ENCODE measurements at places on chromosomes 6 and 20.

GRCh38 chr6:135527960-135528249 is 30.4 kb upstream of the AHI1 start:
- DNase-seq: no peak

DNA sequence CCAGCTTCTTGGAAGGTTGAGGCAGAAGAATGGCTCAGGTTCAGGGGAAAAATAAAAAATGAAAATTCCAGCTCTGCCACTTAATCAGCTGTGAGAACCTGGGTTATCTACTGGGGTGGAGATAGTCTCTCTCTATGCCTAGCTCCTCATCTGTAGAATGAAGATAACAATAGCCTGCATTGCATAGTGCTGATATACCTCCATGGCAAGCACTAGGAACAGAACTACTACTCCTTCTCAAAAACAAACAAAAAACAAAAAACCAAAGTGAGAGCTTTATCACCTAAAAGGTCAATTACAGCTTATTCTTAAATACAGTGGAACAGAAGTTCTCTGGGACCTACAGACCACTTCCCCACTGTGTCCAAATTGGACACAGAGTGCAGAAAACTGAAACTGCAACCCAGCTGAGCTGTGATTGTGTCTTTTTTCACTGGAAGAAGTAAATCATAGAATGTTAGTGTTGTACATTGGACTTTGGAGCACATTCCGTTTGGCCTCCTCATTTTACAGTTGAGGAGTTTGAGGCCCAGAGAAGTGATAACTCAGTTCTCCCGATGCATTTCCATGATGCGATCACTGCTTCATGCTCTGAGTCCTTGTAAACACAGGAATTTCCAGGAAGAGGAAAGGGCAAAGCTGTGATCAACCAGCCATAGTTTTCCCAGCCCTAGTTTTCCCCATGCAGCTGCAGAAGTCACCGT is 23.3 kb downstream of the MTFR2 start:
- DNase-seq: peak; percentile 91

DNA sequence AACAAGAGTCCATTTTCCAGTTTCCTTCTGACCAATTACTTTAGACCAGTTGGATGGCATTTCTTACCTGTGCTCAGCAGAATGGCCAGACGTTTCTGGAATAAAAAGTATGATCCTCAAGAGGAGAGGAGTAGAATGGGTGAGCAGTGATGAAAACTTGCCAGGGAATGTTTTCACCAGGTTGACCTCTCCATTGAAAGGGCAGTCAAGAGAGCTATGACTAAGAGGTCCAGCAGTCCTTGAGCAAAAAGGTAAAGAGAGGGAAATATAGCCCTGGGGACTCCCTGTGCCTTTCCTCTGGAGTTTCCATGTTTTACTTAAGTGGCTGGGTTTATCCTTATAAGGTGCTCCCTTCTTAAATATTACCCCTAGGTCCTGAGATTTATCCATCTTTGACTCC is 210.9 kb downstream of the TBX18 start:
- no peak for DNase-seq

GRCh38 chr6:15483060-15483459 is 179.8 kb downstream of the DTNBP1 start:
- no peak for DNase-seq

- DNase-seq: peak; percentile 25
Observed at GRCh38 chr6:13044390-13044789, 283.9 kb downstream of the TBC1D7 start.

DNA sequence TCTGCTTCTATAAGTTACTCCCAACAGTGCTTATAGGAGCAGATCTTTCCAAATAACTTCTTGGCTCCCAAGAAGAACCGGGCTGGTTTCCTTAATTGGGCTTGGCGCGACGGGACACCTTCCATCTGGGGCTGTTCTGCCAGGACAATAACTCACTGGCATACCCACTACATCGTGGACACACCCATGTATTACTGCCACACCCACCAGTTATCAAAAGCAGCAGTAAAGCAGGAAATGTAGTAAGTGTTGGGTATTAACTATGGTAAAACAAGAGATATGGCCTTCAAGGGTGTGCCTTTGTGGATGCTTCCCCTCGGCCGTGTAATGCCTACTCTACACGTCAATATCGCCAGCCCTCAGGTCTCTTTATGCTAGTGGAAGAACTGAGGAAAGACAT is 24.7 kb downstream of the CNKSR3 start:
- peak; percentile 94 for DNase-seq

- DNase-seq: no peak
Observed at GRCh38 chr20:36929691-36930090, 21.8 kb downstream of the SAMHD1 start.

DNA sequence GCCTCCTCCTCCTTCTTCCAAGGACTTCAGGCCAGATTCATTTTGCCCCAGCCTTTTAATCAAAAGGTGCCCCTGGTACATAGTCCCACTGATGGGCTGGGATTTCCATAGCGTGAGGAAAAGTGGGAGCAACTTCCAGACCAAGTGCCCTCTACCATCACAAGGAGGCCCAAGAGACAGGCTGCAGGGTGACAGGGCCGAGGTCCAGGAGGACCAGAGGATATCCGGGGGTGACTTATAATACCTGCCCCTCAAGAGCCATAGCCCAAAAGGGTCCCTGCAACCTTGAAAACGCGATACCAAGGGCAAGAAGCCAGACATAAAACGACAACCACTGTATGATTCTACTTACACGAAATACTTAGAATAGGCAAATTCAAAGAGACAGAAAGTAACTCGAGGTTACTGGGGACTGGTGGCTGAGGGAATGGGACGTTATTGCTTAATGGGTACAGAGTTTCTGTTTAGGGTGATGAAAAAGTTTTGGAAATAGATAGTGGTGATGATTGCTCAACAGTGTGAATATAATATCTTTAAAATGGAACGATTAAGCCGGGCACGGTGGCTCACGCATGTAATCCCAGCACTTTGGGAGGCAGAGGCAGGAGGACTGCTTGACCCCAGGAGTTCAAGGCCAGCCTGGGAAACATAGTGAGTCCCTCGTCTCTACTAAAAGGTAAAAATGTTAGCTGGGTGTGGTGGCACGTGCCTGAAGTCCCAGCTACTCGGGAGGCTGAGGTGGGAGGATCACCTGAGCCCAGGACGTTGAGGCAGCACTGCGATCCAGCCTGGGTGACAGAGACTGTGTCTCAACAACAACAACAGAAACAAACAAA is 71.9 kb downstream of the NOL4L start:
- no peak for DNase-seq

- DNase-seq: peak; percentile 3
Observed at GRCh38 chr6:135759831-135760230, 91.7 kb upstream of the PDE7B start.

GRCh38 chr6:31170600-31170881 is at the start of gene POU5F1:
TSS of gene POU5F1 (minus strand) at chr6:31170682. CDS start at chr6:31170620, 62 bp downstream.
- no peak for DNase-seq

- no peak for DNase-seq
Observed at GRCh38 chr6:17919496-17919895, 67.9 kb downstream of the KIF13A start.

GRCh38 chr6:28896505-28897368 is 27.0 kb downstream of the TRIM27 start:
- DNase-seq: peak; percentile 90

- no peak for DNase-seq
Observed at GRCh38 chr6:29764422-29765196, 41.4 kb downstream of the HLA-F start.

DNA sequence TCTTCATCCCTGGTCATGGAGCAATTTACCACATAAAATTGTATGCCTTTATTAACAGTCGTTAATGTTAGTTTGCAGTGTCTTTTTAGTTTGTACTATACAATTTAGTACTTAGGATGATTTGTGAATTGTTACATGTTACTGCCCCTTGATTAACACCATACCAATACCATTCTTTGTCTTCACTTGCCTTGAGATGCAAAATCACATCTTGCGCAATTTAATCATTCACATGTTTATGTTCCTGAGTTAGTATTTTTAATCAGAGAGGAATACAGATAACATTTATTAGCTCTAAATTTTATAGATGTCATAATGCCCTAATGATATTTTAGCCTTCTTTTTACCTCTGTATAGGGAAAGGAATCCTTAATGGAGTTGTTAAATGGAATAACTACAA is 114.1 kb downstream of the SCAF8 start:
- no peak for DNase-seq

DNA sequence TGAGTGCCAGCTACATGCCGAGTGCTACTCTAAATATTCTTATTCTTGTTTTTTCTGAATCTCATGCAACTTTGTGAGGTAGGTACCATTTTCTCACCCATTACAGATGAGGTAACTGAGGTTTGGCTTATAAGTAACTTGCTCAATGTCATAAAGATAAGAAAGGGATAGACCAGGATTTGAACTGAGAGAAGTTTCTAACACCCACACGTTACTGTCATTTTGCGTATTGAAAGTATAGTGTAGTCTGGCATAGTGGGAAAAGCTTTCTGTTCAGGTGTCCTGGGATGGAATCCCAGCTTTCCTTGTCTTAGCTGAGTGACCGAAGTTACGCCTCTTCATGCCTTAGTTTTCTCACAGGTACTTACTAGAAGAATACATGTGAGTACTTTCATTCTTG is 50.5 kb downstream of the HIVEP1 start:
- DNase-seq: no peak

GRCh38 chr6:133730881-133731280 is 158.0 kb upstream of the TCF21 start:
- DNase-seq: no peak

DNA sequence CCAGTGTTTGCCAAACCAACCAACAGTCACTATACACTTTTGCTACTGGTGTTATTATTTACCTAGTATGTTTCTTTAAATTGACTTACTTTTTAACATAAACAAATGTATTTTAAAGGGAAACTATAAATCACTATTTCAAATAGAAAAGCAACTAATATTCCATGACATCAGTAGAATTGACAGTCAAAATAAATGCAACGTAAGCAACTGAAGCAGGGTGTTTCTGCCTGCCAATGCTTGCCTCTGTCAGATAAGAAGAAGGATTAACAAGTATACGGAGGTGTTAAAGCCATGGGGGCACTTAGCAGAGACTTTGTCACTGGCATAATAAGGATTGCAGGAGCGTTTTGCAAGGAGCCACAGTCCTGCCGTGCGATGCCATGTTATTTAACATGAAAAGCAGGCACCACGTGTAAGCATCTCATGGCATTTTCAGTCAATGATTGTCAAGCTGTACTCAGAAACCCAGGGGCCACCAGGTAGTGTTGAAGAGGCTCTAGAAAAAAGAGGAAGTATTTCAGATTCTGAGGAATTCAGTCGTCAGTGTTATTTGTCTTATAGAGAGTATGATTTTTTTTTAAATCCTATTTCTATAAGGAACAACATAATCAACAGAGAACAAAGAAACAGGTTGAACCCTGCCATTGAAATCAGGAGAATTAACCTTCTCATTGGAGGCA is 131.7 kb downstream of the BFSP1 start:
- no peak for DNase-seq

DNA sequence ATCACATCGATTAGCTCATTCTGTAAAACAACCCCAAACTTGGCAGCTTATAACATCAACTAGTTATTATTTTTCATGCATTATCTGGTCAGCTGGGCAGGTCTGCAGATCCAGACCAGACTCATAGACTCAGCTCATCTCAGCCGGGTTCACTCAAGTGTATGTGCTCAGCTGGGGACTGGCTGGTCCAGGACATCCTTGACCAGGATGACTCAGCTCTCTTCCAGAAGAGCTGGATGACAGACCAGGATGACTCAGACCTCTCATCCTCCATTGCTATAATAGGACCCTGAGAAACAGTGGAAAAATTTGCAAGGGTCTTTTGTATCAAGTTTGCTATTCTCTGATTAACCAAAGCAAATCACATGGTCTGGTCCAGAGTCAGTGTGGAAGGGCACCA is 312.5 kb upstream of the PLCB4 start:
- DNase-seq: no peak

DNA sequence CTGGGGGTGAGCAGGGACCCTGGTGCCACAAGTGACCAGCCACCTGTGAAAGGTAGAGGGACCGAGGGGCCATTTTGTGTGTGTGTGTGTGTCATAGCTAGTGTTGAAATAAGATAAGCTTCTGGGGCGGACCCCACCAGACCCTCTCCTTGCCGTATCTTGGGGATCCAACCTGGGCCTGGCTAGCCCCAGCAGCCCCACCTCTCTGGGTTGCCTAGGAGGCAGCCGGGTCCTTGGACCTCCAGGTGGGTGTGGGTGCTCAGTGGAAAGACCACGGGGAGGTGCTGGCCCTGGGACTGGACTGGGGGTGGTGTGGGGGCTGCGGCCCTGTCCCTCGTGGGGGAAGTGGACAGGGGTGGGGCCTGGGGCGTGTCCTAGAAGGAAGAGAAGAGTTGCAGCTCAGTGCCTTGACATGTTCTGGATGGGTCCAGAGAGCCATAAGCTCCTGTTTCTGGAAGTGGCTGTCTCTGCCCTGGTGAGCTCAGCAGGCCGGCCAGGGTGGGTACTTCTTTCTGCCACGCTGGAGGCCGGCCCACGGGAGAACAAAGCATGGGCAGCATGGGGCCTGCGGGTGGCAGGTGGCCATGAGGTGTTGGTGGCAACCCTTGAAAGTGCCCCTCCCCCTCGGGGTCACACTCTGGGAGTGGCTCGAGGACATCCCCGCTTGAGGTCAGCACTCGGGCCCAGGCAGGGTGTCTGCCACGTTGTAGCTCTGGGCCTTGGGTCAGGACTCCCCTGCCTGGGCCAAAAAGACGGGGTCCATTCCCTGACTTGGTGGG is 8.4 kb downstream of the RBBP8NL start:
- peak; percentile 52 for DNase-seq

DNA sequence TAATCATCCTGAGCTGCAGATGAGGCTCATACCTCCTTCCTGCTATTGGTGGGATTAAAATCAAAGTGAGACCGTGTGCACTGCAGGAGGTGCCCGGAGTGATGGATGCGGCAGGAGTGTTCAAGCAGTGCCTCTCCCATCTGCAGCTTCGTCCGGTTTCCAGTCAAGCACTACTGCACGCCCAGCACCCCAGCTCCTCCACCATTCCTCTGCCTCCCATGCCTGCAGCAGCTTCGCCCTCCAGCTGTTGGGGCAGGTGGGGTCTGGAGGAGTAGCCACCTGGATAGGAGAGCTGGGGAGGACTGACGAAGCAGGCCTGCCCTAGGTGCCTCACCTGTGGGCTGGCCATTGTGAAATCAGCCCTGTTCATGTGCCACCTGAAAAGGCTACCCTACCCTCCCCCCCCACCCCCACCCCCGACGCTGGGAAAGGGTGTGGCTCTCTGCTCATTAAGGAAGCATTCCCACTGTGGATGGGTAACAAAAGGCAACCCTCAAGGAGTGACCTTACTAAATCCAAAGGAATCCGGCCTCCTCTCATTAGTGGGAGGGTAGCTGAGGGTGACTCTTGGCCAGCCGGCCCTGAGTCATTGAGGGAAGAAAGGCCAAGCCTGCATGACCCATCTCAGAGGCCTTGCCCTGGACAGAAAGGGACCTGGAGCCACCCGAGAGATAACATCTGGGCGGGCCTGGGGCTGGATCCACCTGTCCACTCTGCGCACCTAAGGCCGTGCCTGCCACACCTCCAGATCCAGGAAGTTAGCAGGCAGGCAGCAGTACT is 115.9 kb upstream of the ARMC2 start:
- DNase-seq: no peak

DNA sequence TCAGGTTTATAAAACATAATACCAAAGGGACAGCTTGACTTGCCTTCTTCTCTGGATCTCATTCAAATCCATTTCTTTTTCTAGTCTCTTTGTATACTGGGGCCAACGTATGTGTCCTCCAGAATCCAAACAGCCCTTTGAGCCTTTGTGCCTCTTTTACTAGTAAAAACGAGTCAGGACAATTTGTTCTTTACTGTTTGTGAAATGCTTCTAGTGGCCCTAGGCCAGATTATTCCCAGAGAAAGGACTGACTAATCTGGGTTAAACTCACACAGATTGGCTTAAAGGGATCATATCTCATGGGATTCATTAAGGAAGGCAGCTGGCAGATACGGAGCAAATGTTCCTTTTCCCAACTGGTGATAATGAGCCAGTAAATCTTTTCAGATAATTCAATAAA is 32.1 kb upstream of the MANEA start:
- no peak for DNase-seq

Data from hematopoietic multipotent progenitor cell treated with erythropoietin and hydrocortisone succinate and interleukin-3 and kit ligand, for 6 days (in vitro differentiated cells).